ENCODE measurements at places on chromosomes 2 and 18.

DNA sequence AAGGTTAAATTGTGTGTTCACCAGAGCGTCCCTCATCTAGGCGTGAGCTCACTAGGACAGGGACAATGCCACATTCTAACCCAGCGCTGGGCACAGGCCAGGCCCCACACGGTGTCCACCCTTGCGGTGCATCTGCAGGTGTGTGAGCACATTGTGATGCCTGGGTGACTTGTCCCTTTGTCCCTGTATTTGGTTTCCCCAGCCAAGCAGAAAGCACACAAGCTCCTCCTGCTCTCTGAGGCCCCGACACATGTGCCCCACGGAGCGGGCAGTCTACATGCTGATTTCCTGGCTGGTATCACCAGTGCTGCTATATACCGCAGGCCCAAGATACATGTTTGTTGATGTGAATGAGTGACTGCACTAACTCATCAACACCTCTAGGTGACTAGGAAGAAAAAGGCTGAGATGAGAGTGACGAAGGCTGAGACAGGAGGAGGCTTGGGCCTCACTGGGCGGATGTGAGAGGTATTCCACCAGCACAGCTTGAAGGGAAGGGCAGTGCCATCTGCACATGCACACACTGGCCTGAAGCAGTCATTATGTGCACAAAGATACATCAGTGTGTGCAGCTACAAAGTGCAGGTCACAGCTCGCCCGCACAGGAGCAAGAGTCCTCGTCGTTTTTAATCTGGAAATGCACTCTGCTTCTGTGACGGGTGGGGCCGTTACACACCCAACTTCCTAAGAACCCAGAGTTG lies 205.9 kb downstream of the EIPR1 start:
- DNase-seq = no peak

DNA sequence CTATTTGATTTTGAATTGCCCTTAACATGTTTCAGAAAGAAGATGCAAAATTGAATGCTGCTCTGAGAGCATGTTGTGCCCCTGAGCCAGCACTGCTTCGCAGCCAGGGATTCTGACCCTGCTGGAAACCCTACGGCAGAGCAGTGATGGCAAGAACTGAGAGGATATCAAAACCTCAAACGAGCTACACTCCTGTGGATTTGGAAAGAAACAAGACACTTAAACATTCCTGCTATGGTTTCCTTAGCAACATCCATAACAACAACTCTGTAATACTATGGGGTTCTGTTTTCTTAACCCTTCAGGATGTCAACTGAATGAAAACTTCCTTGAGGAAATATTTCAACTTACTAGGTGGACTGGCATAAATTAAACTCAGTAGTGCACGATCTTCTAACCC lies 649.1 kb downstream of the NYAP2 start:
- no peak for DNase-seq

DNA sequence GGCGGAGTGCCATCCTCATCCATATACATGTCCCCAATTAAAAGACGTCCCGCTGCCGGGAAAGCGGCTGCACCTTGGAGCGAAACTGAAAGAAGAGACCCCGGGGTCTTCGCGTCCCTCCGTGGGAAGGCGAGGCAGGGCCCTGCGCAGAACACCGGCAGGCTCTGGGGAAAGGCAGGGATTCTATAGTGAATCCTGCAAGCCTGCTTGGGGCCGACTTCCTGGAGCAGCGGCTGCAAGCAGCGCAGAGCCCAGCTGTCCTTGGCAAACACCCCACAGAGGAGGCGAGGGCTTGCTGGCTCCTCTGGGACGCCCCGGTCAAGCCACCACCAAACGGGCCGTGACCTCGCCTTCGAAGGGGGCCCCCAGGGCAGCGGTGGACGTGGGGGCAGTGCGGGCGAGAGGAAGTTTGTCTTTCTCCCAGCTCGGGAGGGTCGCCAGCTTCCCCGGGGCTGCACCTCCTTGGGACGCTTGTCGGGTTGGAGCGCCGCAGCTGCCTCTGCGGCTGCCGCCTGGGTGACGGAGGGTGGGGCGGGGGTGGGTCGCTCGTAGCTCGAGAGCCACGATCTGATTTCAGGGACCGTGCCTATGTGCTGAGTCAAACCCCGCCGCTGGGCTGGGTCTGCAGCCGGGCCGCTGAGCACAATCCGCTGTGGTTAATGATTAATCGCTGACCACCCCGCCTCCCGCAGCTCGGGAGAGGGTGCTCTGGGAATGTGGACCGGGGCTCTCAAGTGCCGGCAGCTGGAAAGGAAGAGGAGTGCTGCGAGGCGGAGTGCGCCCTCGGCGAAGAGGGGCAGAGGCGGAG lies 486 bp upstream of the GPR39 start:
- peak; percentile 5 for DNase-seq

- no peak for DNase-seq
Measured at GRCh38 chr2:216827073-216827720, 32.7 kb downstream of the TNP1 start.

GRCh38 chr2:31136732-31137131 lies 1.5 kb downstream of the GALNT14 start:
- no peak for DNase-seq

GRCh38 chr2:238891457-238892203 lies 43.7 kb downstream of the TWIST2 start:
- DNase-seq = no peak

DNA sequence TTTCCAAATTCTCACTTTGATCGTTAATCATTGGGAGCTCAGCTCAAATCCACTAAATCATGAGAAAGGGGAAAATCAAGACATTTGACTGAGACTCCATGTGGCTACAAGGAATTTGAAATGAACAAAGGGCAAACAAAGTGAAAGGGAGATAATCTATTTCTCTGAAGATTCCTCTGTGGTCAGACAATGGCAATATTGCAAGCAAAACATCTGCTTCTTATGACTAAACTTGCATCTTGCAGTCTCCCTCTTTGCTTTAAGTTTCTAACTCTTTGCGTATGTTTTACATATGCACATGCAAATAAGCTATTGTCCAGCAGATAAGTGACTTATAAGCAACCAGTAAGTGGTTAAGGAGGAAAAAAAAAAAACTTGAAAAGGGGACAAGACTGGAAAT lies 299.1 kb upstream of the NXPH2 start:
- DNase-seq = no peak

GRCh38 chr2:46335391-46336282 lies 38.4 kb downstream of the EPAS1 start:
- DNase-seq = no peak

DNA sequence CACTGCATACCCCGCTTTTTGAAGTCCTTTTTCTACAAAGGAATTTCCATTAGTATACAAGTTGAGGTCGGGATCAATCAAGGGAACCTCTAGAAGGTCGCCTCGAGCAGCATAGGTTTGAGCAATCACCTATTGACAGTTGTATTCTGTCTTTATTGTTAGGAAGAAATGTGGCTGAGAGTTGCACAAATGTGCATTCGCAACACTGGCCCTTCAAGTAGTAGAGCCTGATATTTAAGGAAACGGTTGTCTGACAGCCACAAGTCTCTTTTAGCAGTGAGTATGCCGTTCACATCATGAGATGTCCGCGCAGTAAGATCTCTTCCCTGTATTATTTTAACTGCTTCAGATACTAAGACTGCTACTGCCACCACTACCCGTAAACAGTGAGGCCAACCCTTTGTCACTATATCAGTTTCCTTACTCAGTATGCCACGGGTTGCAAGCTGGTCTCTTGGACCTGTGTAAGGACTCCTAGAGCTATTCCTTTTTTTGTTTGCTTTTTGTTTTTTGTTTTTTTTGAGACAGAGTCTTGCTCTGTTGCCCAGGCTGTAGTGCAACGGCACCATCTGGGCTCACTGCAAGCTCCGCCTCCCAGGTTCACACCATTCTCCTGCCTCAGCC lies 10.0 kb upstream of the STARD7 start:
- no peak for DNase-seq

GRCh38 chr2:196275646-196276352 lies 104.4 kb upstream of the STK17B start:
- DNase-seq = peak; percentile 36

GRCh38 chr2:230762317-230762896 lies 49.8 kb downstream of the CAB39 start:
- DNase-seq = peak; percentile 53

GRCh38 chr2:234051374-234052070 lies 1.0 kb downstream of the SPP2 start:
- no peak for DNase-seq

DNA sequence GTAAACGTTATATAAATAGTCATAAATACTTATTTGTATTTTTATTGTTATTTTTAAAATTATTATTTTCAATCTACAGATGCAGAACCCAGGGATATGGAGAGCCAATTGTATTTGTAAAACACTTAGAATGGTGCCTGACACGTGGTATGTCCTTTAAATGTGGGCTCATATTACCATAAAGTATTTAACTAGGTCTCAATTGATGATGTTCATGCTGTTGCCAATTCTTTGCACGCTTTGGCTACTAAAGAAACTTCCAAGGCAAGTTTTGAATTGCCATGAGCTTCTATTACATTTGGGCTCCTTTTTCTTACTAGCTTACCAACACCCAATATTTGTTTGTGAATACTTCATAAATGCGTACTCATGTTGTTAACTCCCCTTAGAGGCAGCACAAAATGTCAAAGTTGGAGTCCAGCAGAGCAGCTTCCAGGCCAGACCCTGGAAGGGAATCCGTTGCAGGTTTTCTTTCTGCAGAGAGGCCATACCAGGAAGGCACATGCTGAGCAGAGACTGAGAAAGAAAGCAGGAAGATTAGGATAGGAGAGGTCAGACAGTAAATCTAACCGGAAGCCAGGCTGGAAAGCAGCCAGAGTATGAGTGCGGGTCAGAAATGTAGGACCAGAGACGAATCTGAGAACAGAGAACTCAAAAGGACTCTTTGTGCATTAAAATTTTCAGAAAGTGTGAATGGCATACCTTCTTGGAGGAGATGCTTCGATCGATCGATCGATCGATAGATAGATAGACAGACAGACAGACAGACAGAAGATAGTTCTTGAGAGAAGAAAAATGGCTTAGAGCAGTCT lies 4.2 kb upstream of the NOSTRIN start:
- no peak for DNase-seq

- no peak for DNase-seq
Measured at GRCh38 chr2:147041121-147041494, 803.7 kb upstream of the ACVR2A start.

- DNase-seq = no peak
Measured at GRCh38 chr2:188523919-188524318, 232.2 kb downstream of the GULP1 start.

DNA sequence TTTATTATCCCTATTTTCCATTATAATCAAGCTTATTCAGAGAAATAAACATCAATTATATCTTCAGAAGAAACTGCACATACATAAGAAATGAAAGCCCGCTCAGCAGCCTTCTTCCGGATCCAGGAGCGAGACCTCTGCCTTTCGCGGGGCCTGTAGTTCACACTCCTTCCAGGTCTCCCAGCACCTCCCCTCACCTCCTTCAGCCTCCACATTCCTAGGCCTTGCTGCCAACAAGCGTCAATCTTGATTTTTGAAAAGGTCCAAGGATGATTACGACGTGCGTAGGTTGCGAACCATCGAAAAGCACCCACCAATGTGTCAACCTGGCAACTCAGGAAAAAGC lies 355 bp upstream of the KIDINS220 start:
- DNase-seq = no peak

GRCh38 chr2:158042666-158043065 lies 59.0 kb upstream of the UPP2 start:
- DNase-seq = no peak

GRCh38 chr2:219388907-219389156 lies 1.1 kb upstream of the DNPEP start:
- DNase-seq = no peak

- no peak for DNase-seq
Measured at GRCh38 chr2:188963741-188964140, 10.4 kb upstream of the COL3A1 start.

DNA sequence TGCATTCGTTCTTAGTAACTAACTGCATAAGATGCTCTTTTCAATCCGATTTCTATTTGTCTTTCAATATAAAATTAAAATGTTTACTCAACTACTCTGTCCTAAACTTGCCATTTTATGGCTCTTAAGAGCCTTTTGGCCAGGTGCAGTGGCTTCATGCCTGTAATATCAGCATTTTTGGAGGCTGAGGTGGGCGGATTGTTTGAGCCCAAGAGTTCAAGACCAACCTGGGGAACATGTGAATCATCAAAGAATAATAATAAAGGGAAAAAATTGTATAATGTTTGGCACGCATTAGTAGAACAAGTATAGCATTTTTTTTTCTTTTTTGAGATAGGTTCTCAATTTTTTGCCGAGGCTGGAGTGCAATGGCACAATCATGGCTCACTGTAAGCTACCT lies 92.5 kb downstream of the C2orf74 start:
- DNase-seq = no peak

DNA sequence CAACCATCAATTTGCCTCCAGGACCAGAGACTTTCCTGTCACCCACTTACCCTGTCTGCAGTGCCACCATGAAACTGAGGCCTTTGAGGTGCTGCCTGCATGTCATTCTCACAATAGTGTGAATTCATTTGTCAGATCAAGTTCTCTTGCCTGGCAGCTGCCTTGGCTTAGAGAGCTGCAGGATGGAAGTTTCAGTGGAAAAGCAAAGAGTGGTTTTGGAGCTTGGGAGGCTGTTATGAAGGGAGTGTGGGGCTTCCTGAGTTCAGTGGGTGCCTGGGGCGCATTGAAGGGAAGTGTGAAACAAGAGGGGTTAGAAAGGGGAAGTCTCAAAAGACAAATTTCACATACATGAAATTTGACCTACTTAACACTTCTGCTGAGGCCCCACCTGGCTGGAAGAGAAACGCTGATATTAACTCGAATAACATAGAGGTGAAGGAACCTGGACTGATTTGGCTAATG lies 7.9 kb upstream of the LBH start:
- DNase-seq = peak; percentile 53

GRCh38 chr18:51617167-51617566 lies 419.7 kb upstream of the MEX3C start:
- no peak for DNase-seq

DNA sequence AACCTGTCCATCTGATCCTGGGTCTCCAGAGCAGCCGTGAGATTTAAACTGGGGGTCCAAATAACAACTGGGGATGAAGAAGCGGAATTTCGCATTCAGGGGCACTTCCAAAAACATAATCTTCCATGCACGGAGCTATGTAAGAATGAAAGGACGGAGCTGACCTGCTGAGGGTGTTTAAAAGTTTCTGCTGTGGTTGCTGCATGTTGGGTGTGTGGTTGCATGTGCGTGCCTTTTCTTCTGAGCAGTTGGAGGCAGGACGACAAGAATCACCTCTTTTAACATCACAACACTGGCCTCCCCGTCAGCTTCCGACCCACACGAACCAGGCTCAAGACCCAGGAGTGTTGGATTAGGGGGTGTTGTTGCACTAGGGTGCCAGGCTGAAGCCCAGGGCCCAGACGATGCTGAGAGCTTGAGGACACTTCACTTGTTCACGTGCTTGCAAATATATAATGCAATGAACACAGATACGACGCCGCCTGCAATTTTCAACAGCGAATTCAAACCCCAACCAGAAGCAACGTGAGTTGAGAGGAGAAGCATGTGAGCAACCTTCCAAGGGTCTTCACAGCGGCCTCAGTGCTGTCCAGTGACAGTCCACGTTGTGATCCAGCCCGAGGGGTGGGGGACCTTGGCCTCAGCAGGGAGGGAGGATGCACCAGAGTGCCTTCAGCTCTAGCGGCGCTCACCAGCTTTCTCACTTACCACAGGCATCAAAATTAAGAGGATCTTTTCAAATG lies 76.0 kb upstream of the SALL3 start:
- no peak for DNase-seq

GRCh38 chr2:24374301-24374700 lies 14.0 kb upstream of the ITSN2 start:
- DNase-seq = no peak
